ENCODE measurements at places on chromosomes 1 and 21.

- peak; percentile 62 for DNase-seq
These were observed 257.2 kb downstream of the MRPL39 start for GRCh38 chr21:25350056-25350455.

DNA sequence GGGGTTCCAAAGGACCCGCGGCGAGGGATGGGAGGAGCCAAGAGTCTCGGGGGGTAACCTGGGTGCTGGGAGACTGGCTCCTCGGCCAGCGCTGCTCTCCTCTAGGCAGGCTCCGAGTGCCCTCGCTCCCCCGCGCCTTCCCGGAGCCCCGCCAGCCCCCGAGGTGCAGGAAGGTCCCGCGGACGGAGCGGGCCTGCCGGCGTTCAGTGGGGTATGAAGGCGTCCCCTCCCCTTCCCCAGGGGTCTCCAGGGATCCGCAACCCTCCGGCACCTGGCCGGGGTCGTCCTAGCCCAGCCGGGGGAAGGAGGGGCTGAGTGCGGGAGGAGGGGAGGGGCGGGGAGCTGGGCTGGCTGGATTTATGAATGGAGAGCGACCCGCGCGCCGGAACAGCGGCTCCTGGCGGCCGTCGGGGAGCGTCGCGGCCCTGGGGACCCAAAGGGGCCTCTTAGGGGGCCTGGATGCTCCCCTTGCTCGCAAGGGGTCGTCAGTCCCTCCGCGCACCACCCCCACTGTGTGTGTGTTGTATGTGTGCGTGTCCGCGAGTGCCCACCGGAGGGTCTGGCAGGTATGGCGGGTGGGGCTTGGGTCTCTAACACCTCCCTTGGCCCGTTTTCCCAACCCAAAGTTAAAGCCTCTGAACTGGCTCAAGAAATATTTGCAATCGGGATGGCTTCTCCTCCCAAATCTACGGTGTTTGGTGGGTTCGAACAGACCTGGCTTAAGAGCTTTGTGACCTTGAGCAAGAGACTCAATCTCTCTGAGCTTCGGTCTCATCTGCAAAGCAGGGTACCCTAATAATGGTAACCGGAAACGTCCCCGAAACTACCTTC is 642 bp downstream of the HCRTR1 start:
- DNase-seq = peak; percentile 56

GRCh38 chr1:85124091-85124490 is 75.8 kb upstream of the MCOLN3 start:
- DNase-seq = no peak

DNA sequence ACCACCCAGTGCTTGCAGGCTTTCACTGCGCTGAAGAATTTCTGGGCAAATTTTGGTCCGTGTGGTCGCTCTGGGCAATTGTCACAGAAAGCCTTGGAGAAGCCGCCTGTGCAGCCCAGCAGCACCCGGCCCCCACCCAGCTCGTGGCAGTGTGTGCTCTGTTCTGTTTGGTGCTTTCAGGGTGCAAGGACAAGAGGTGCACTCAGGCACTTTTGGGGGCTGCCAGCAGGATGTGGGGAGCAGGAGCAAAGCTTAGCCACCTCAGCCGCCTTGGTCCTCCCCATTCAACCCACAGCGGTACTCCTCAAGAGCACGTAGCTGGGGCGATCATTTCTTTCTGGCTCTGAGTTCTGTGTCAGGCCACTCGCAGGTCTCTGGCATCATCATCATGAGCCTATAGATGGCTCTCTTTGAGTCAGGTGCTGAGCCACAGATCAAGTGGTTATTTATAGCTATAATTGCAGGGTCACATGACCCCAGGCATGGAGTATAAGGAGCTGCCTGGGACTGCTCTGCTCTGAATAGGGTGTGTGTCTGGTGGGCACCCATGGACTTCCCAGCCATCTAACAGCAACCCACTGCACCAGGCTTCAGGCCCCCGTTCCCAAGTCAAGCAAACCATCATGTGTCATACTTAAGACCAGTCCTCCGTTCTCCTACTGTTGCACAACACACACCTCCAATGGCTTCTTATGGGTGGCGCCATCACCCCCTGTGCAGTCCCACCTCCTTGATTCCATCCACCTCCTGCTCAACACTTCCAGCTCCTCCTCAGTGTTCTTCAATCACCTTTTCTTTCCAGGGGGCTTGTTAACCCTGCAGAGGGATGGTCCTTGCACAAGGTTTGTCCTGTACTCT is 18.1 kb upstream of the TENT5C start:
- DNase-seq = no peak

DNA sequence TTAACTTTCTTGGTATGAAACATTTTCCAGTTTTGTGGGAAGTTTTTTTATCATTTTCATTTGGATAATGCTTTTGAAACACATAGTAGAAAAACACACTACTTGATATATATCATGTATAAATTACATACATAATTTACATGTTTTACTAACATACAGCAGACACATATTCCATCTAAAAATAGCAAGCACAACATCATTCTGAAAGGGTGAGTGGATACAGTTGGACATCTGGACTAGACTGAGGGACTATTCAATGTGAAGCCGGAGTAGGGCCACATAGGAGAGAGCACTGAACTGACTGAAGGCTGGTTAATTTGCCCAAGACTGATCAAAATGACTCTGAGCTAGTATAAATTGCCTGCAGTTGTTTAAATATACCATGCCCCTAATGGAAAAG is 11.7 kb downstream of the CDKN2C start:
- no peak for DNase-seq

DNA sequence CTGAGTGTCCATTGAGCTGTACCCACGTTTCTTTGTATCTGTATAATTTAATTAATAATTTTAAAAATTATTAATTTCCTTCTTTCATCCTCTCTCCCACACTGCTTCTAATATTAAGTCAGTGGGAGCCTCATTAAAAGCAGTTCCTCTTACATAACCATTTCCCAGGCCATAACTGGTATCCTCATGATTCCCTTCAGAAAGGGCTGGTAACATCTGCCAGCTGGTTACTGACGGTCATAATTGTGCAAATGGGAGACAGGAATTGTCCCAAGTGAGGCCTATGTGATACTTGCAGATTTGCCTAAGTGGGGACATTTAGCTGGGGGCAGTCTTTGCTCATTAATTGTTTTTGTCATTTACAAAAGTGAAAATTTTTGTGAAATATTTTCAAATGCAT is 69.0 kb upstream of the SPAG17 start:
- DNase-seq = no peak

DNA sequence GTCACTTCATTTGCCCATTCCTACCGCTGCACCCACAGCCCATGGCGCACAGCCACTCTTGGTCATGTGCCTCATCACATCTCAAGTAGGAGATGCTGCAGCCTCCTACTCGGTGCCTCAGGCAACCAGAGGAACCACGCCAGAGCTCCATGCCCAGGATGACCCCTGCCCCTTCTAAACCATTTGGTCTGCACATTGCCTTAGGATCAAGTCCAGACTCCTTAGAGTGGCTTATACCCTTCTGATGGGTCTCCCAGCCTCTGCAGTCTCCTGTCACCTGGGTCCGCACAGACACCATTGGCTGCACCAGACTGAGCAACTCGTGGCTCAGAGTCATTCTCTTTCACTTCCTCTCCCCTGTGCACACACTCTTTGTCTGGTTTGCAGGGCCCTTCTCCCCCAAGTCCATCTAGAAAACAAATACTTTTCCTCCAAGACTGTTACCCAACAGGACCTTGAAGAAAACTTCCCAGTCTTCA is 2.2 kb upstream of the ADORA3 start:
- DNase-seq = no peak

- no peak for DNase-seq
These were observed 811.4 kb downstream of the USP25 start for GRCh38 chr21:16540966-16541727.

- DNase-seq = no peak
These were observed 369.6 kb upstream of the ADGRL2 start for GRCh38 chr1:81430955-81431623.

DNA sequence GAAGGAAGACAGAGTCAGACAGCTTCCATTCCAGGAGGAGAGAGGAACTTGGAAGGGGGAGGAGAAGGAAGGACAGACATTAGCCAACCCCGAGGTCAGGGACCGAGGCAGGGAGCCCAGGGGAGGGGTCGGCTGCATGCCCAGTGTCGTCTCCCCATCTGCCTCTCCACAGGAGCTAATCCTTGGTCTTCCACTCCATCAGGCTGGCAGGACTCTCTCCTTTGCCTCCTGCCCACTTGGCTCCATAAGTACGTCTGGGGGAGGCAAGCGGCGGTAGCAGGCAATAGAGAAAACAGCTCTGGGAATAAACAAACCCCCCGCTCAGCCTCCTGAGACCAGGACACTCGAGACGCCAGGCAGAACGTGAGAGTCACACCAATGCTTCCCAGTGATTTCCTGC is 71.3 kb downstream of the GRIK3 start:
- DNase-seq = no peak

DNA sequence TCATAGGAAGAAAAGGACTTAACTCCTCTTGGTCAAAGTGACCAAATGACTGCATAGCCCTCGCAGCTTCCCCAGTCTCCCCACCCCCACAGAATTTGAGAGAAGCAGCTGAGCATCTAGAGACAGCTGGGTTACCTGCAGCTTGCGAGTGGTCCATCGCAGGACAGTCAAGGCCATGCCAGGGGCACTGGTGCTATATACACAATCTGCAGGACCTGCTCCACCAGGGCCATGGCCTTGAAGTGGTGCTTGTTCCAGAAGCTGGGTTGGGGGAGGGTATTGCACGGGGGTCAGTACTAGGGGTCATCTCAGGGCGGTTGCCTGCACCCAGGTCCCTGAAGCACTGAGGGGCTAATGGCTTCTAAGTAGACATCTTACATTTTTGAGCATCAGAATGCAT is 10.4 kb downstream of the MRTO4 start:
- DNase-seq = no peak

GRCh38 chr1:59903141-59903754 is 23.3 kb downstream of the CYP2J2 start:
- peak; percentile 1 for DNase-seq

DNA sequence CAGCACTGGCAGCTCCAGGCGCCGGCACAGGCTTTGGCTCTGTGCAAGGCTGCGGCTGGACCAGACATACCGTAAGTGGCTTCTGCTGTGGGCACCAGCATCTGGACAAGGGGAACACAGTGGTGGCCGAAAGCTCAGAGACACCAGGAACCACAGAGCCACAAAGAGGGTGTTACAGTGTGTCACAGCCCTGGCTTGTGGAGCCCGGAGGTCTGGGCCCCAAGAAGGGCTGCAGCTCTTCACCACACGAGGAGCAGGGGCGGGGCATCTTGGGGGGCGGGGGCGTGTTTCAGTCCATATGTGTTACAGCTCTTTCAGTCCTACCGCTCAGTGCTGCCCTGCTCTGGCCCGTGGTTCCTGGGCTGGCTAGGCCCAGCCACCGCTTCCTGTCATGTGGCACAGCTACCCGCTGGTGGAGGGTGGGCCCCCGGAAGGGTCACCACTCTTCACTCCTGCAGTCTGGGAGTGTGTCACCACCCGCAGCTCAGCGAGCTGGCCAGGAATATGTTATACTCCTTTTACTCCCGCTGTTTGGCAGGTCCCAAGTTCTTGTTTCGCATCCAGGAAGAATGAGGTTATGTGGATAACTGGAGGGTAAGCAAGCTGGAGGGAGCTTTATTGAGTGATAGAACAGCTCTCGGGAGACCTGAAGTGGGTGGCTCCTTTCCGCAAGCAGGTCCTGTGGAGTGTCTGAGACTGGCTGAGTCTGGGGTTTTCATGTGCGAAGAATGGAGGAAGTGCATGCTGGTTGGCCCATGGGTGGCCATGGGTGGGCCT is 3.3 kb upstream of the LSM10 start:
- DNase-seq = peak; percentile 73

DNA sequence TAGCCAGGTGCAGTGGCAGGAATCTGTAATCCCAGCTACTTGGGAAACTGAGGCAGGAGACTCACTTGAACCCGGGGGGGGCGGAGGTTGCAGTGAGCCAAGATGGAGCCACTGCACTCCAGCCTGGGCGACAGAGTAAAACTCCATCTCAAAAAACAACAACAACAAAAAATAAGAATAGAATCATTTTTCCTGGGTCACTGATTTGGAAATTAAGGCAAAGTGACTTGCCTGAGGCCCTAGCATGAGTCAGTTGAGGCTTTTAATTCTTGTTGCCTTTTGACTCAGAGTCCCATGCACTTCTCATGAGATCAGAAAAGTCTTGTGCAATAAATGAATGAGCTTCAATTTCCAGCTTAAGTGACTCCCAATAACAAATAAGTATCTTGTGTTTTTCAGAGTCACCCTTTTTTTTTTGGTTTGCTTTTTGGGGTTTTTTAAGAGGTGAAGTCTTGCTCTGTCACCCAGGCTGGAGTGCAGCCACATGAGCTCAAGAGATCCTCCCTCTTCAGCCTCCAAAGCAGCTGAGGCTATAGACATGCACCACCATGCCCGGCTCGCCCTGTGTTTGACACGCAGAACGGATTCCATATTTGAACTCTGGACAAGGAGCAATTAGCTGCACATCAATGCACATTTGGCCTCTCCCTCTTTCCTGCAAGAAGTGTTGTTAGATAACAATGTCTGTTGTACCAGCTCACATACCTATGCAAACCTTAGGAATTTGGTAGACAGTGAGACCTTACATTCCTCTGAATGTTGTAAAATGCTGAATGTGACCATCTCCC is 3.4 kb upstream of the PLEKHM2 start:
- peak; percentile 14 for DNase-seq

DNA sequence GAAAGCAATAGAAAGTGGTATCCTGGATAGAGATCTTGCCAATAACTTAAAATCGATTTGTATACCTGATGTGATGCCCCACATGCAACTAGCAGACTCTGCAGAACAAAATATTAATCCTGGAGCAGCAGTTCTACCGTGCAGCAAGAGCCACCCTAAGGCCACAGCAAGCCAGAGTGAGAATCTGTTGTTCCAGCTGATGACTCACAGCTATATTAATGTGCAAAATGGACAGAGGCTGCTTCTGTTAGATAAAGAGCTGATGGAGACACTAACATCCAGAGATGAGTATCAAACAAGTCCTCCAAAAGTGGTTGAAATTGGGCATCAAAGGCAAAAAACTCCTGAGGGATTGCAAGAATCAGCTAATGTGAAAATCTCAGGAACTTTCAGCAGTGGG is 127.8 kb downstream of the MACF1 start:
- no peak for DNase-seq

GRCh38 chr1:108071601-108072000 is 106.6 kb upstream of the VAV3 start:
- DNase-seq = no peak

- no peak for DNase-seq
These were observed 28.4 kb downstream of the DMBX1 start for GRCh38 chr1:46517932-46518498.

DNA sequence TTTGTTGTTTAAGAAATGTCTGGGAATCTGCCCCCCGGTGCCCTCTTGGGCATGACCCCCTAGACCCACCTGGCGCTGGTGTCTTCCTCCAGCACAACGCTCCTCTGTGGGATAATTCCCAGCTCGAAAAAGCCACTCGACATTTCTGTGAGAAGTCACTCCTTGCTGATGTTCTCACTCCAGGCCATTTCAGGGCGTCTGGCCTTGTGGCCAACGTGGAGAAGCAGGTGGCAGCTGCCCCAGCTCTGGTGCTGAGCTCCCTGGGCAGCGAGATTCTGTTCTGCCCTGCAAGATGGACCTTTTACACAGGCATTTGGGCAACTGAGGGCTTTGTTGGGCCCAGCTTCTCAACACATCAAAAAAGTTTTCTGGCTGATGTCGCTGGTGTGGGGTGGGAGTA is 147.7 kb upstream of the WNT4 start:
- no peak for DNase-seq

- no peak for DNase-seq
These were observed 89.1 kb upstream of the COL24A1 start for GRCh38 chr1:86245566-86246190.

GRCh38 chr1:160619742-160620277 is 27.0 kb downstream of the SLAMF1 start:
- DNase-seq = no peak

- DNase-seq = no peak
These were observed 46.7 kb downstream of the SMYD3 start for GRCh38 chr1:246460406-246460805.

- DNase-seq = no peak
These were observed 108.4 kb downstream of the NEK7 start for GRCh38 chr1:198265073-198265661.

Data from activated CD4-positive, alpha-beta T cell treated with anti-CD3 and anti-CD28 coated beads, Interleukin-2, amount 50 U/mL, for 48 hours (primary cell).